ENCODE measurements at places on chromosomes 3 and 15.

DNA sequence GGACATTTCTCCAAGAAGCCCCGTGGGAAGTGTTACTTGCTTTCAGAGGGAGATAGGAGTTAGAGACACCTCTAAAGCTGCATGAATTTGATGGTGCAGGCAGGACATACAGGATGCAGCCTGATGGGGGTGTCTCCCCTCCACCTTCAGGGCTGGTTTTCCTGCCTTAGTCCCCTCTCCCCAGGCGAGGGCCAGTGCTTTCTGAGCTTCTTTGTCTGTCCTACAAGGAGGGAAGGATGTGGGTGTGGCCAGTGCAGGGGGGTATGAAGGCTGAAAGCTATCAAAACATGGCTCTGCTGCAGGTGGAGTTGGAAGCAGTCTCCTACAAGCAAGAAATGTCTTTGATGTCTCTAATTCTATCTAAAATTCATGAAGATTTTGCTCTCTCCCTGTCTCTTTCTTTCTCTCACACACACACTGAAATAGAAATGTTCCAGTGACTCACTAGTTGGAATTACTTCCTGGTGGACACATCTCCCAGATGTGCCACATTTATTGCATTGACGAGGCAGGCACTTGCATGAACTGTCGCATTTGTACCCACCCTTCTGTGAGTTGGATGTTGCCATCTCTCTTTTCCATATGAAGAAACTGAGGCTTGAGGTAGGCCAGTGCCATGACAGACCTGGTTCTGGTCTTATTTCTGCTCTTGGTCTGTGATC is 13.9 kb upstream of the PODXL2 start:
- peak; percentile 19 for DNase-seq

DNA sequence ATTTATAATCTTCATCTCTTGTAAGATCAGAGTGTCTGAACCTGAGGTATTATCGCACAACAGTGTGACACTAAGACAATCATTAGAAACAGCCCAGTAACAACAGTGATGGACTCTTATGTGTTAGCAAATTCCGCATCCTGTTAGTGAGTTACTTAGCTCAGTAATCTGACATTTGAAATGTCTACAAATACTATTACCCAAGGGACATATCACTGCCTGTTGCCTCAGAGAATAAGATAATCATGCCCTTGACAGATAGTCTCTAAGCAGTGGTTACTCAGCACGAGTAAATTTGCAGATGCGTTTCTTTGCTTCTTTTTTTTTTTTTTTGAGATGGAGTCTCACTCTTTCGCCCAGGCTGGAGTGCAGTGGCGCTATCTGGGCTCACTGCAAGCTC is 13.4 kb upstream of the RTP1 start:
- DNase-seq = no peak

DNA sequence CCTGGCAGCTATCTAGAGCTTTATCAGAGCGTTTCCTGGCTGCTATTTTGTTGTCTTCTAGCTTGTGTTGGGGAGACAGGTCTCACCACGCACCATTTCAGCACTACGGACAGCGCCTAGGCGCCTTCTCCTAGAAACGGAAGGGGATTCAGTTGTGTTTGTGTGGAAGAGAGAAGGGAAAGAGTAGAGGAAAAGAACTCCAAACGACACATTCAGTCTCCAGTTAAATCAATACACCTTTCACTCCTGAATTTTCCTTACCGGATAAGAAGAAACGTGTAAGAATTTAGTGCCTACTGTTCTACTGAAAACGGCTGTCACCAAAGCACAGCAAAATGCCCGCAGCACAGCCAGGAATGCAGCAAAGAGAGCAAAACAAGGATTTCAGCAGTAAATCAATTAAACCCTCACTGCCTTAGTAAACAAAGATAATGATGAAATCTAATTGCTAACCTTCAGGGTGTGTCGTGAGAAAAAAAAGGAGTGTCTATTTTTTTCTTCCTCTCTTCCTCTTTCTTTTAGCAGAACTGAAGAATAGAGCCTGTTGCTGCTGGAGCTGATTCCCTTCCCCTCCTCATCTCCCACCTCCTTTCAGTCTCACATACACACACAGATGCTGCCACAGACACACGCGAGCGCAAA is 412 bp upstream of the CTXN2 start:
- peak; percentile 78 for DNase-seq

DNA sequence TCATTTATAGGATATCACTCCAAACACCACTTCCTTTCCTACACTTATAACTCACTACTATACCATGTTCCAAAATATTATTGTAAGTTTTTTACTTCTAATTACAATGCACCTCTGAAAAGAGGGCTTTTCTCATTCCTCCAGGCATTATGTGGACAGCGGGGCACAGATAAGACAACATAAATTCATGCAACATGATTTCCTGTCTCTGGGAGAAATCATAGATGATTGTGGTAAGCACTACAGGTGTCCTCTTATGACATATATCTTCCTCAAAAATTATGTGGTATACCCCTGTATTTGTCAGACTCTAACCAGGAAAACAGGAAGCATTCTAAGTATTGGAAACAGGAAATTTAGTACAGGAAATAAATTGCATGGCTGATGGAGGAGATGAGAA is 45.7 kb upstream of the INO80 start:
- no peak for DNase-seq

- peak; percentile 50 for DNase-seq
Observed at GRCh38 chr15:26665957-26666791, 106.7 kb downstream of the GABRB3 start.

GRCh38 chr15:66603301-66604179 is 37.7 kb upstream of the LCTL start:
- DNase-seq = peak; percentile 89

- DNase-seq = peak; percentile 26
Observed at GRCh38 chr3:48013288-48013980, 2.8 kb downstream of the MAP4 start.

All from iPS-NIHi11 (cell line).